ENCODE measurements at places on chromosomes 7 and 10.

DNA sequence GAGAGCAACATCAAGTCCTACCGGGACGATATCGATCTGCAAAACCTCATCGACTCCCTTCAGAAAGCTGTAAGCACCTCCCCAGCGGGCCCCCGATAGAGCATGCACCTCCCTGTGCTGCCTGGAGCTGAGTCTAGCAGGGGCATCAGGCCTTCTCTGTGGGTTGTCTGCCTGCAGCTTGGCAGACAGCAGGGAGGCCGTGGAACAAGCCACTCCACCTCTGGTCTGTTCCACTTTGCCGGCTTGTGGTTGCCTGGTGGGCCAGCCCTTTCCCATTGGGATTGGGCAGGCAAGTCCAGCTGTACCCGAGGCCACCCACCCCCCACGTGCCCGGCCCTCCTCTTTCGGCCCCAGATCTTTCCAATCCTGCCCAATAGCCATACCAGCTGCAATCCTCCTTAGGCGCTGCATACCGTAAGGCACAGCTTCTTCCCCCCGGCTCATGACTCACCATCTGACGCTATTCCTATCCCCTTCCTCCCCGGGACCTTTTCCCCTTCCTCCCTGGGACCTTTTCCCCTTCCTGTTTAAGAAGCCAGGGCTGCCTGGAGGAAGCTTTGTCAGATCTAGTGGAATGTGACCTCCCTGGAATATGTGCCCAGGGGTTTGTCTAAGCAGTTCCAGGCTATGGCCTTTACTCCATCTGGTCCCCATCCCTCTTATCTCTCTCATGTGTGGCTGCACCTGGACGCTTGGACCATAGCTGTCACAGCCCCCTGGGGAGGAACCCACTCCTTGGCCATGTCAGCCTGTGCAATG, 28.1 kb upstream of the SH2D4B start:
- ATAC-seq = no peak

DNA sequence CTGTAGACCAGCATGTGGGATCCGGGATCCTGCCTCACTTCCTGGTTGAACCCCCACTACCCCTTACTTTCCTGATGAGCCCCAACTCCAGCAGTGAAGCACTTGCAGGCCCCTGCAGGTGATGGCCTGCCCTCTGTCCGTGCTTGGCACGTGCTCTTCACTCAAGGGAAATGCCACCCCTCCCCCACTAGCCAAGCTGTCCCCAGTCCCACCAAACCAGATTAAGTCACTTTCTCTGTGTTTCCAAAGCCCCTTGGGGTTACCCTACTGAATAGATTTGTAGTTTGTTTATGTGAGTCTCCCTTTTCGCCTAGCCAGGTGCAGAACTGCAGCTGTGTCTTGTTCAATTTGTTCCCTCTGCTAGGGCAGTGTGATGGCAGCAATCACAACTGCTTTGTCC, 121.7 kb downstream of the WDFY4 start:
- no peak for ATAC-seq

GRCh38 chr10:43078175-43078985, 1.5 kb downstream of the RET start:
- no peak for ATAC-seq

DNA sequence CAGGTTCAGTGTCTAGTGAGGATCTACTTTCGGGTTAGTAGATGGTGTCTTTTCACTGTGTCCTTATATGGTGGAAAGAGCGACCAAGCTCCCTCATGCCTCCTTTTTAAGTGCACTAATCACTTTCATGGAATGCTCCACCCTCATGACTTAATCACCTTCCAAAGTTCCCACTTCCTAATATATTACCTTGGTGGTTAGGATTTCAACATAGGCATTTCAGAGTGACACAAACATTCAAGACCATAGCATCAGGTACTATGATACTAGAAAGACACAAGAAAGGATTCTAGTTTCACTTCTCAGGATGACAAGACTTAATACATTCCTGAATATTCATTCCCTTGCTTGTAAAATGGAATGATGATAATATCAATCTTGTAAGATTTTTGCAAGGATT, 119.1 kb upstream of the FAM3C start:
- ATAC-seq = no peak

DNA sequence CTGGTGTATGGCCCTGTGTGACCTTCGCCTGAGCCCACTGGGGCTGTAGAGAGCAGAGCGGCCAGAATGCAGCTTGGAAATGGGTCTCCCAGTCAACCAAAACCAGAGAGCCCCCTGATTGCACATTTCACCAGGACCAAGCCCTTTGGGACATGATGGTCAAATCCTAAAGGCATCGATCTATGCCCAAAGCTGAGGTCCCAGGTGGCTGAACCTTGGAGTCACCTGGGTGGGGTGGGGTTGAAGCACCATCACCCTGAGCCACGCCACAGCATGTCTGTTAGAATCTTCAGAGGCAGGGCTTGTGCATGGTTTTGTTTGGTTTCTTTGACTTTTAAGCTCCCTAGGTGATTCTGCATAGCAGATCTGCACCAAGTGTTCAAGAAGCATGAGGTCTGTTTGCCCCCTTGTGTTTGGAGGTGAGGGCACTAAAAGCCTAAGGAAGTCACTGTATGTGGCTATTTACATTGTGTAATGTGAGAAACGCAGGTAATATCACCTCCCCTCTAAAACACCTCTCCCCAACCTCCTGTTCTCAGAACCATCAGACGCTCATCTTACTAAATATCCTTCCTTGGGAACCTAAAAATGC, 9.6 kb downstream of the PKD1L1 start:
- no peak for ATAC-seq

DNA sequence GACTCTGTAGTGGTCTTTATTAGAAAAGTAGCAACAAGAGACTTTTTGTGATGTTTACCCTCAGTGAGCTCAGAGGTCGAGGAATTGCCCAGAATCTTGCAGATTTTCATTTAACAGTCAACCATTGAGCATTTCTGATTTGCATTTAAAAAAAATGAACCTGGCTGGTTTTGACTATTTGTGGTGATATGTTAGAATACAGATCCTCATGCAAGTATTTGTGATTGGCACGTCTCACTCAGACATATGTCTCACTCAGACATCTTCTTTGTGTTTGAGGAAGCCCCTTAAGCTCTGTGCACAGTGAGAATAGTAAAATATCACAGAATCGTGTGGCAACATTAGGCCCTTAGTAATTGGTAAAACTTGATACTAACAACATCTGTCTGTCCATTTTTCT, 113.2 kb downstream of the SND1 start:
- ATAC-seq = no peak

- peak; percentile 55 for ATAC-seq
Measured at GRCh38 chr10:30510932-30511700, 77.1 kb downstream of the MAP3K8 start.

GRCh38 chr10:60967854-60968484, 24.0 kb upstream of the RHOBTB1 start:
- no peak for ATAC-seq

- no peak for ATAC-seq
Measured at GRCh38 chr10:87873656-87874055, 10.2 kb downstream of the PTEN start.

DNA sequence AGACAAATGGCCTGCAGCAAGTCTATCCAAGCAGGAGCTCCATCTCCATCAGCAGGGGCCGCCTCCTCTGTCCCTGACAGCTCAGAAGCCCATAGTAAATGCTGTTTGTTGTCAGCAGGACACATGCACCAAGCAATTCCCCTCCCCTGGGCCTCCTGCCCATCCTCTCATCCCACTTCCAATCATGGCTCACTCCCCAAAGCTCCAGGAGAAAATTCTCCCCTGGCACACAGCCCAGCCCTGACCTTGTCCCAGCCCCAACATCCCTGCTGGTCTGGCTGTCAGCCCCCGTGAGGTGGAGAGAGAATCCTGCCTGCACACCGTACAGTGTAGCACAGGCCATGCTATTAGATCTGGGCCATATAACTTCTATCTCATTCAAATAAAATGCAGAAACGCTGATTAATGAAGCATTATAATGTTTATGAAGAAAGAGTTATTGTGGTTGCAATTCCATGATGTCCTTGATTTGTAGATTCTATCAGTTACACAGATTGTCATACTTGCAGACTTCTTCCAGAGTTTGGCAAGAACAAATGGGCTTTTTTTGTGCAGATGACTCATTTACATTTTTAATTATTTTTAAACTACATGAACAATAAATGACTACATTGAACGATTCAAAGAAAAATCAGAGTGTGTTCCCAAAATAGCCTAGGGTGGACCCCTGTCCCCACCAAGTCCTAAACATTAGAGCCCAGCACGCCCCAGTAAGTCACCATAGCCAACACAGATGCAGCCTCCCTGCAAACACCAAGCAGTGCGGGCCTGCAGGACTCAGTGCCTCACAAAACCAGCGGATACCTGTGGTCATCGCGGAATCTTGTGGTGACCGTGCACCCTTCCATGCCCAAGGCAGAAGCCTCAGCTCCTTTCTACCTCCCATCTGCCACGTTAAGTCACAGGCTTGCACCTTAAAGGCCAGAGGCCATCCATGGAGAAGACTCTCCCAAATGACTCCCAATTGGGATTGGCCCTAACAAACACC, 70.1 kb downstream of the COBL start:
- no peak for ATAC-seq

DNA sequence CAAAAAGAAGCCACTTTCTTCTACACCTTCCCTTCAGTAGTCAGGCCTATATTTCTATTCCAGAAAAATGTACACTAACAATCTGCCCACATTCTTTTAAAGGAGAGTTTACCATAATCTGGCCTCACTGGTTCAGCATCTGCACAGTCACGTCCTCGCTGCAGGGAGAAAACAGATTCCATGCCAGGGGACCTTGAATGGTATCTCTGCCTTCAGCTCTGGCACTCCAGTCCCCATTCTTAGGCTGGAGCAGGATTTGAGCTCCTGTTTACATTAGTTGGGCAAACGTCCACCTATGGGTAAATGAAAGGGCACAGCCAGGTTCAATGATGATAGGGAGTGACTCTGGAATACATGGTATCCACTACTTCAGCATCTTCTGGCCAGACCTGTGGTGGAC, 371.0 kb upstream of the MTPN start:
- no peak for ATAC-seq

DNA sequence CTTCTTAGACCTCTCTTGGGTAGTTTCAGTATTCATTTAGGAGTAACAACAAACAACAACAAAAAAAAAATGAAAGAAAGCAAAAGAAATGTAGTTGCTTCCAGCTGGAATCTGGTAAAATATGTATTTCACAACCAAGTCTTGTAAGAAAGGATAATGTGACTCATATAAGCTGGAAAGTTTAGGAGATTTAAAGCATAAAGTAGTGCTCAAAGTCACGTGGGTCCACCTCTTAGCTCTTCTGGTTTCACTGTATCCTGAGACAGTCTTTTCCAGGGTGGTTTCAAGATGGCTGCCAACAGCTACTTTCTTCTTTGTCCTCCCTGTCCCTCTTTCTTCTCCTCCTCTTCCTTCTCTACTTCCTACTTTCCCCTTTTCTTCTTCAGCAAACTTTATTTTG, 69.5 kb upstream of the CDK13 start:
- no peak for ATAC-seq

DNA sequence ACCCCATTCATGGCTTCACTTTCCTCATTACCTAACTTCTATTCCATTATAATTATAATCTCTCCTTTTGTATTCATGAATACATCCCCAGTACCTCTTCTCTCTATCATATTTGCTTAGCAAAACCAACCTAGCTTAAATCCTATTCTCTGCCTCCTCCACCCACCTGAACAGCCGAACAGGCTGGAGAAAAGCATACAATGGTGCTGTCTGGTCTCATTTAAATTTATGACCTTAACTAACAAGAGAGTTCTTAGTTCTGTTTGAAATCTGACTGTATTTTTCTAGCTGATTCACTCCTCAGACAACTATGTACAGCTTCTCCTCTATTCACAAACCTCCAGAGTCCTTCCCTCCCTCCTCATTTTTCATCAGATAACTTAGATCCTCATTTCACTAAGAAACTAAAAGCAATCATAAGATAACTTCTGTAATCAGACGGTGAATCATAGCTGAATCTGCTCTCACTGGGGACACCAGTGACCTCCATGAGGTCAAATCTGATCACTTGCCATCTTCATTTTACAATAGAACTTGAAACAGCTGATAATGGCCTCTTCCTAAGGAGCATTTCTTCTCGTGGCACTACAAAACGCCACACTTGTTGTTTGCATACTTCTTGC, 233.9 kb upstream of the AOAH start:
- ATAC-seq = no peak

GRCh38 chr7:1950452-1951158, 280.5 kb downstream of the ELFN1 start:
- ATAC-seq = no peak

GRCh38 chr10:124225467-124226270, 132.3 kb upstream of the CHST15 start:
- peak; percentile 30 for ATAC-seq

GRCh38 chr7:66493235-66494205, 135.2 kb upstream of the KCTD7 start:
- peak; percentile 96 for ATAC-seq

GRCh38 chr7:103698064-103698463, 252.1 kb upstream of the SLC26A5 start:
- ATAC-seq = no peak

- no peak for ATAC-seq
Measured at GRCh38 chr7:12303062-12303461, 92.0 kb downstream of the TMEM106B start.

DNA sequence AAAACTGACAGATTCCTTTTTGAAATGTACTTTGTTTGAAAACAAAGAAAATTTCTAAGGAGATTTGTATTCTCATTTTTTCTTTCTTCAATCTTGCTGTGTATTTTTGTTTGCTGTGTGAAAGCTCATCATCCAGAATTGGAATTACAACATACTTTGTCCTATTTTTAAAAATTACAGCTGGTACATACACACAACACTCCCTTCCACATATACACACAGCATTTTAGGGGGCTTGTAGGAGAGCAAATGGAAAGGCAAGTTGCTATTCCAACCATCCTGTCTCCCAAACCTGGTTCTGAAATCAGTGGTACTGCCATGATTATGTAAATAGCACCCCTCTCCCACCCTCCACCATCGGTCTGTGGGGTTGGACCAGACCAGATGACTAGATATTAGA, 101.1 kb upstream of the SAMD8 start:
- ATAC-seq = no peak

DNA sequence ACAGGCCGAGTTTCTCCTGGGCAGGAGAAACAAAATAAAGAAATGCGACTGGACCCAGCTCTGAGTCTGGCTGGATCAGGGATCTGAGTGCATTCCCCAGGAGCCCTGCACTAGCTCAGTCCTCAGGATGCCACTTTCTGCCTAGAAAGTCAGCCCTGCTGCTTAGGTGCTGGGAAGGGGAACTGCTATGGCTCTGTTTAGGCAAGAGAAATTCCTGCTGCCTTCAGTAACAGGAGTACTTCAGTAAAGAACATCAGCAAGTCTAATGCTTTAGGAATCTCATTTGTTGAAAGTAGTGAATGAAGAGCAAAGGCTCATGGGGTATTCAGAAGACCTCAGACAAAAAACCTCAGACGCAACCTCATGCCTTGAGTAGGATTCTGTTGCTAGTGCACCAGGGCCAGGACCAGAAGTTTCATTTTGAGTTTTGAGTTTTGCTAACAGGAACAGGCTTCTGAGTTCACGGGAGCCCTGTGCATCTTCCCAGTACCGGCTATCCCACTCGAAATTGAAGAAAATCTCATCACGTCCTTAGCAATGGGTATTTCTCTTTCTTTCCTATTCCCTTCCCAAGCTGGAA, 170.8 kb upstream of the CDCA7L start:
- no peak for ATAC-seq
